ENCODE measurements at places on chromosomes 4 and X.

GRCh38 chrX:136121788-136122187 lies 25.5 kb upstream of the FHL1 start:
- no peak for DNase-seq

- DNase-seq: no peak
Observed at GRCh38 chr4:1756893-1757779, 35.8 kb downstream of the TACC3 start.

DNA sequence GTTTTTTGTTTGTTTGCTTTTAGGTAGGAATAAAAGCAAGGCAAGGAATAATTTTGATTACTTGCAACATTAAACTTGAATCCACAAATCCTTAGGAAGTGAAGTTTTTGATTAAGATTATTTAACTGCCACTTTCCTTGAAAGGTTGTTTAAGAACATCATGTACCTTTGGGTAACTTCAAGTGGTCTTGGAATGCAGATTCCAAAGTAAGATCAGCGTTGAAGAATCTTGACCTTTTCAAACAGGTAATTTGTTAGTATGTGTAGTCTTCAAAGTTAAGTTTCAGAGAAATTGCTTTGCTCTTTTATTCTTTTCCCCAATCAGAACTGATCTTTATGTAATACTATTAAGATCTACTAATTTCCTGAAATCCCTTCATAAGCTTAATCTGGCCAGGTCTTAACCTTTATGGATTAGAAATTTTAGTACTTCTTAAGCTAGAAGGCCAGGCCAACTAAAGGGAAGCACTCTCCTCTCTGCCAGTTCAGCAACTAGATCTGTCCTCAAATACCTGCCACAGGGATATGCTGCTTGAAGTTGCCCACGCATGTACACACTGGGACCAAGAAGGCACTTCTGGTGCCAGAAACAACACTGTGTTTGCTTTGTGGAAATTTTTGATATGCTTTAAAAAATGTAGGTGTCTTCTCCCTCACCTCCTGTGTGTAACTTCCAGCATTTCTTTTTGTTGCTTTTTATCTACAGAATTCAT lies 7.4 kb downstream of the NPNT start:
- DNase-seq: no peak

- no peak for DNase-seq
Observed at GRCh38 chr4:142293536-142293935, 552.6 kb downstream of the INPP4B start.

- DNase-seq: no peak
Observed at GRCh38 chr4:187235456-187236170, 512.0 kb upstream of the FAT1 start.

DNA sequence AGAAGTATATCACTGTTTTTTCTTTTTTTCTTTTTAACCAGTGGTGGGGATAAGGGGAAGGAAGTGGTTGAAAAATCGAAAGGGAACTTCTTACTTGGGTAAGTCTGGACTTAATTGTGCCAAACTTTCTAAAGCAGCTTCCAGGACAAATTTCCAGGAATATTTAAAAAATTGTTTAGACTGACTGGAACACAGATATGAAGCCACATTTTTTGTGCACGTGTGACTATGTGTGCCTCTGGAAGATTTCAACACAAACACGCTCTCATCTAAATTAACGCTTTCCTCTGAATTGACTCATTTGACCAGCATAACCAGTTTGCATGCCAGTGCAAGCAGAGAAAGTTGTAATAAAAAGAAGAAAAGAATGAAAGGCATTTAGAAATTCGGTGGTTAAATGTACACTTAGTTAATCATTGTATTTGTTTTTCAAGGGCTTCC lies 18.8 kb upstream of the YTHDC1 start:
- no peak for DNase-seq

- DNase-seq: no peak
Observed at GRCh38 chr4:60981534-60981933, 218.6 kb upstream of the ADGRL3 start.

DNA sequence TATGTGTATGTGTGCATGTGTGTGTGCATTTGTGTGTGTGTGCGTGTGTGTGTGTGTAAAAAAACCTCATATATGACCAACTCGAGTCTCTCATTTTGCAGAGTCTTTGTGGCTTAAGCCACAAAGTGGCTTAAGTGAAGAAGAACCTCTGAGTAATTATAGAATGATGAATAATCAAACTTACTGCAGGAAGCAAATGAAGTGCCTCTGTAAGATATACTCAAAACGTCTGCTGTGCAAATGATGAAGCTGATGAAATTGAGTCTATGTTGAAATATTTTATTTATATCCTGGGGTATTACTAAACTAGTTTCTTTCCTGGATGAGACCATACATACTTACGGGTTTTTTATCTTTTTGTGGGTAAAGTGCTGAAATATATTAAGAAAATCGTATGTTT lies 1198.7 kb downstream of the PCDH7 start:
- DNase-seq: no peak

DNA sequence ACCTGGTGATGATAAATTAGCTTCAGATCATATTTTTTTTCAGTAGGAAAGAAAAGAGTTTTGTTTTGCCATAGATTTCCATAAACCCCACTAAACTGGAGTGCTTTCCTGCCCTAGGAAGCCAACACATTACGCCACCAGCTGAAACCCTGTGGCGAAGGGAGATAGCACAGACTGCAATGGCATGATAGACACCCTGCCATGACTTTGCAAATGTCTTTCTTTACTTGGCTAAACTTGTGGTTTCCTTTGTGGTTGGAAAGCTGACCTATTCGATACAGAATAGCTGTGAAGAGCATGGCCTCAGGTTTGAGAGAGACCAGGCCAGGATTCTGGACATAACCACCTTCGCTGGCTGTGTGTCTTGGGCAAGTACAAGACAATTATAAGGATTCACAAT lies 19.1 kb downstream of the MFAP3L start:
- no peak for DNase-seq

- peak; percentile 21 for DNase-seq
Observed at GRCh38 chr4:148054275-148054674, 322.4 kb downstream of the ARHGAP10 start.

- no peak for DNase-seq
Observed at GRCh38 chrX:19787305-19787815, 100.0 kb downstream of the SH3KBP1 start.

- DNase-seq: no peak
Observed at GRCh38 chr4:41792166-41792565, 43.6 kb upstream of the PHOX2B start.

DNA sequence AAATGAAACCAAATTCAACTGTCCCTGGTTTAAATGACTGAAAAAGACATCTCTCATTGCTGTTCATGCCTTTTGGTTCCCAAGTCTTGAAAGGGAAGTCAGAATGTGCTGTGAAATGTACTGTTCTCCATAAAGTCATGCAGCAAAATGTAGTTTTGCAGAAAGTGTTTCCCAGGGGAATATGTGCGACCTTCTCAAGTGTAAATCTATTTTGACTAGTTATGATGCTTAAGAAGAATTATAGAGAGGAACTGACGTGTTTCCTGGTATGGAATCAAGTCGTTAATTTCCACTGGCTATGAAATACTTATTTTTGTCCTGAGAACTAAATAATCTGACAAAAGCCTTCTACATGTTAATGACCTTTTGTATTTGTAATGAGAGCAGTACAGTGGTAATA lies 223.1 kb downstream of the CLCN4 start:
- no peak for DNase-seq

GRCh38 chr4:108172231-108172752 lies 3.6 kb upstream of the LEF1 start:
- peak; percentile 72 for DNase-seq

DNA sequence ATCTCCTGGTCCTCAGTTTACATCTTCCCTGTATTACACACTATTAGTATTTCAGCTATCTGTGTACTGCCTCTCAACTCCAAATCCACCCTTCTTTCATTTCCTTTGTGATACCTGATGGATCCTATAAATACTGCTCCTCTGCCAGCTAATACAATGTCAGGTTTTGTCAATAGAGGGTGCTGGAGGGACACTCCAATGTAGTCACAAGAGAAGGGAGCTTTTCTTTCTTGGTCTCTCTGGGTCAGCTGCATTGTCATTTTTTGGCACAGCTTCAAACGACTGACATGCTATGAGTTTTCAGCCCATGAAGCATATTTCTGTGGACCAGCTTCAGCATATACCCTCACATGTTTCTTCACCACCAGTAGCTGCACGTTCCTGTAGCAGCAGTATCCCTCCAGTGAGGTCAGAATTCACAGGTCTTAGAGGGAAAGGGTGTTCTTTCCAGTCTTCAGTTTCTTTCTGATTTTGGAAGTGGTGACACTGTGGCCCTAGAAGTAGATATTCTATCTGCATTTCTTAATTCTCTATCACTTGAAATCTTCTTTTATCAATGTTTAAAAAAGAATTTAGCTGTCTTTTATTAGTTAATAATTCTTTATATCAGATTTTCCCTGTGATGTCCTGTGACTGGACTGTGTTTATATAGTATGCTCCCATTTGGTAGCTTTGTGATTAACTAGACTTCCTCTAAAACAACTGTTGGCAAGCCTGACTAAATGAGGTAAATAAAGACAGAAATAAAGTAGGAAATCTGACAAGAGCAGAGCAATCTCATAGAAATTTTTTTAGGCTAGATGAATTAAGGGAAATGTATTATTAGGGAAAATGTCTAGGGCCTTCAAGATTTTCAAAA lies 60.6 kb downstream of the GABRA2 start:
- DNase-seq: peak; percentile 39

- DNase-seq: no peak
Observed at GRCh38 chr4:17055788-17056187, 157.3 kb upstream of the LDB2 start.

GRCh38 chr4:160251522-160252170 lies 1148.8 kb downstream of the RAPGEF2 start:
- DNase-seq: no peak

GRCh38 chr4:4831266-4831665 lies 28.2 kb upstream of the MSX1 start:
- no peak for DNase-seq

GRCh38 chr4:8461086-8461485 lies 20.5 kb downstream of the TRMT44 start:
- DNase-seq: no peak

DNA sequence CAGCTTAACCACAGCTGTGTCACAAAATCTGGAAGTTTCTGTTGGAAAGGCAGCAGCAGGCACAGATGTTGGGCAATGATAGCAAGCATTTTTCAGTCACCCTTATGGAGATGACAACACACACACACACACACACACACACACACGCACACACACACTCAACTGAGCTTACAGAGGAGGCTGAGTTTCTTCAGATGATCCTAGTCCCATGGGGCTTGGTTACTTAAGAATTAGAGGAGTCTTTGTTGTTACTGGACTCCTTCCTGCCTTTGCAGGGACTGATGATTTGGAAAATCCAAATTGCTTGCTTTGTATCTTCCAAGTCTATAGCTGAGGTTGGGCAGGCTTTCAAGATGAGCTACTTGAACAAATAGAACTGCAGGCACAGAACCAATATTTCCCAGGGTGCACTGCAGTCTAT lies 740.1 kb upstream of the PITX2 start:
- DNase-seq: no peak

DNA sequence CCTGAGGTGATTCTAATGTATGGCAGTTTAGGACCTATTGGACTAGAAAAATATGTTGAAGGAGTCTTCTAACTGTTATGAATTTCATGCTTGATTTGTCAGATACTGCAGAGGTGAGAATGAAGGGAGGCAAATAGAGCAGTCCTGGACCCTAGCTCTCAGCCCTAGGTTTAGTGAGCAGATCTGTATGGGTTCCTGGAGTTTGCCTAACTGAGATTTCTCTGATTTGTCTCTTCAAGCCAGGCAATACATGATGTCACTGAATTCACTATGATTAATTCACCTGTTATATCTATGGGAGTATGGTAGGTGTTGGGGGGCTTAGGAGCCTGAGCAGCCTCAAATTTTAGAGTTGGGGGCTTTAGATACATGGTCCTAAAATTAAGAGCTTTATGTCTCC lies 2.6 kb downstream of the MND1 start:
- no peak for DNase-seq

- DNase-seq: no peak
Observed at GRCh38 chr4:19983072-19983471, 268.6 kb upstream of the SLIT2 start.

GRCh38 chrX:80512924-80513323 lies 92.7 kb downstream of the TENT5D start:
- DNase-seq: no peak

- no peak for DNase-seq
Observed at GRCh38 chr4:148349153-148349552, 93.1 kb downstream of the NR3C2 start.

DNA sequence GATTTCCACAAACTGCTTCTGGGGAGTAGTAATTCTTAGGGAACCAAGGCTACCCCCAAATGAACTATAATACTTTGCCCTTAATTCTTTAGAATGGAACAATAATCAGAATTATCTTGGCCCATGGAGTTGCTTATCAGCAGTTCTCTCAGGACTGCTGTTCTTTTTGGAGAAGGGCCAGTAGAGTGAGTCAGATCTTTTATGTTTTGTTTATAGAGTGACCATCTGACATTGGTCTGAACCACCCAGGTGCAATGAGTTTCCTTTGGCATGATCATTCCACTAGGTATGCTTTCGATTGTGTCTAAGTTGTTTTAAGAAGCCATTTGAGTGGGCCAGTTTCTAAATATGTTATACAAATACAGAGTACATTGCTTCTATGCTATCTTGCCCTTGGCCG lies 31.8 kb downstream of the PRRG1 start:
- DNase-seq: no peak

GRCh38 chrX:36908801-36909675 lies 99.1 kb upstream of the FAM47C start:
- DNase-seq: peak; percentile 16

DNA sequence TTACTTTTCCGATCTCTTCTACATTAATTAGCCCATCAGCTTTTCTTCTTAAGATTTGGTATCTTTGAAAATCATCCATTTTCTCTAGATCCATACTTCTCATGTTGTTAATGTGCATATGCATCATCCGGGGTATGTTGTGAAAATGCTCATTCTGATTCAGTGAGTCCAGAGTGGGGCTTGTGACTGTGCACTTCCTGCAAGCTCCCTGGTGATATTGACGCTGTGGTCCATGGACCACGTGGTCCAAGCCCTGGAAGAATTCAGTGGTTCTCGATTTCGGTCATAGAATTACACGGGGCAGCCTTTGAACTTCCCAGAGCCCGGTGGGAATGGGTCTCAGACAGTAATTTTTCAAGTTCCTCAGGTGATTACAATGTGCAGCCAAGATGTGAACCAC lies 69.8 kb downstream of the ZFX start:
- peak; percentile 53 for DNase-seq

DNA sequence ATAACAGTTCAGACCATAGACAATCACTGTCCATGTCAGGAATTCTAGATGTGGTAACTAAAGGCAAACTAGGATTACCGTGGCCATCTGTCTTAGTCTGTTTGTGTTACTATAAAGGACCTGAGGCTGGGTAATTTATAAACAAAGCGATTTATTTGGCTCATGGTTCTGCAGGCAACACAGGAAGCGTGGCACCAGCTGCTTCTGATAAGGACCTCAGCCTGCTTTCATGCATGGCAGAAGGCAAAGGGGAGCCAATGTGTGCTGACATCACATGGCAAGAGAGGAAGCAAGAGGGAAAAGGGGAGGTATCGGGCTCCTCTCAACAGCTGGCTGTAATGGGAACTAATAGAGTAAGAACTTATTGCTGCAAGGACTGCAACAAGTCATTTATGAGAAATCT lies 376.7 kb downstream of the GPM6A start:
- no peak for DNase-seq

- DNase-seq: no peak
Observed at GRCh38 chrX:72258174-72258573, 18.9 kb downstream of the RPS4X start.

GRCh38 chr4:42466273-42466844 lies 69.1 kb downstream of the SHISA3 start:
- no peak for DNase-seq

All from GM12865 (cell line).